ENCODE measurements at places on chromosomes 4 and X.
A peak's percentile ranks its signal among the peaks of the same experiment; 100 is the strongest.

GRCh38 chrX:76248901-76249300 is 76.0 kb downstream of the PBDC1 start:
- no peak for DNase-seq

GRCh38 chr4:82247171-82247570 is 126.6 kb downstream of the HNRNPD start:
- DNase-seq = no peak

DNA sequence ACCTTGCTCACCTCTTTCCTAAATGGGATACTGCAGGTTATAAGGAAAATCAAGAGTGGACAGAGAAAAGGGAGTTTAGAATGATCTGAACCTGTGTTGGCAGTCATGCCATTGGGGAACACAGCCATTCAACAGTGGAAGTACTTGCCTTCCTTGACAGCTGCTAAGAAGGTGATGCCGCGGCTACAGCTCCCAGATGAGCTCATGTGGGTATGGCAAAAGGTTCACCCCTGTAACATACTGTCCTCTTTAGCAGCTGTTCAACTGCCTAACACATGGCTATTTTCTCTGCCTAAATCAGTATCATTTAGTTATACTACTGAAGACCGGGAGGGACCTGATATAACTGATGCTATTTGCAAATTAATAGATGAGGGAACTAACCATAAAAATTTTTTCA is 76.8 kb downstream of the DCHS2 start:
- no peak for DNase-seq

DNA sequence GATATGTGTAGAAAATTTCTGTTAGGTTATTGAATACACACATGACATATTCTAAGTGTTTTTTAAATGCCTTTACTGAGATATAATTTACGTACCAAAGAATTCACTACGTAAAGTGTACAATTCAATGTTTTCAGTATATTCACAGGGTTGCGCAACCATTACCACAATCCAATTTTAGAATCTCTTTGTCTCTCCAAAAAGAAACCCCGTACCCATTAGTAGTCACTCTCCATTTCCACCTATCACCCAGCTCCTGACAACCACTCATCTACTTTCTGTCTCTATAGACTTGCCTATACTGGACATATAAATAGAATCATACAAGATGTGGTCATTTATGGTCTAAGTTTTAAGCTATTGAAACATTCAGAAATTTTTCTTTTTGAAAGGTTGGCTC is 53.0 kb upstream of the FBXW7 start:
- no peak for DNase-seq

DNA sequence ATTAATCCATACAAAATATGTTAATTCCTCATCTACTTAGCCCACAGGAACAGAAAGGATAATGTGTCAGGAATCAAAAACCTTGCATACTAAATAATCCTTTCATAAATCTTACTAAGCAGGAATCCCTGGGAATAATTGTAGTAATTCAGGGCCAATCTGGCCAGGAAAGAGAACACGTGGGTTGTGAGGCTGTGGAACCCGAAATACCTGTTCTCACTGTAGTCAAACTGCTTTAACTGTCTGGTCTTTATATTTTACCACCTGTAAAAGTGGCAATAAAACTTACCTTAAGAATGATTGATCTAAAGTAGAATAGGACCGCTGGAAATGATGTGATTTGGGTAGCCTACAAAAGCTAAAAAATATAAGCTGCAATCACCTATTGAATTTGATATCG is 1620.9 kb downstream of the STIM2 start:
- no peak for DNase-seq

GRCh38 chr4:47814618-47815295 is 23.1 kb downstream of the CORIN start:
- no peak for DNase-seq

GRCh38 chr4:69749771-69750170 is 10.6 kb downstream of the SULT1B1 start:
- DNase-seq = no peak

DNA sequence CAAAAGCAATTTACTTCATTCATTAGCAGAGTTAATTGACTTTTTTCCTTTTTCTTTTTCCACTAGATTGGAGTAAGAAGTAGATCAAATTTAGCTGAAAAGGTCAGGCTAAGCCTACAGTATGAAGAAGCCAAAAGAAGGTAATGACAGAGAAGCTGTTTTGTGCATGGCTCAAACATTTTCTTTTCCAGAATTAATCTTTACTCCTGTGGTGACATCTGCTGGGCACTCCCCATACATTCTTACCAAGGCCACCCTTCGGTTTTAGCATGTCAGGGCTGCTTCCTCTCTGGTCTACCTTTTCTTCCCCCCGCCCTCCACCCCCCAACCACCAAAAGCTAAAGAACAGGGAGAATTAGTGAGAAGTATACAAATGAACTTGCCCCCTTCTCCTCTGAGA is 70.2 kb downstream of the CLDN22 start:
- DNase-seq = peak; percentile 33

GRCh38 chrX:72366701-72367454 is 61.2 kb upstream of the CITED1 start:
- no peak for DNase-seq

DNA sequence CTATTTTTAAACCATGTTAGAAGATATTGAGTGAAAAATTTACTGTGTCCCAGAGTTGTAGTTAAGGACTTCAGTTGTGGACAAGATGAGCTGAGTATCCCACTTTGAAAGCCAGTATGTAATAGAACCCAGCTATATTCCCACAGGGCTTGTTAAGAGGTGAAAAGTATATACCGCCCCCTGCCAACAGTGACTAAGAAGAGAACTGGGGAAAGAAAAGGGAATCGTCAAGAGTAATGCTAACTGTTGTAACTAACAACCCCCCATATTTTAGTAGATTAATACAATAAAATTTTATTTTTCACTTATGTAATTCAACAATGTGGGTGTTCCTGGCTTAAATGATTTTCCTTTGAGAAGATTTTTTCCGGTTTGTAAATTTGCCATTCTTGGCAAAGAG is 250.4 kb upstream of the GIMD1 start:
- DNase-seq = no peak

DNA sequence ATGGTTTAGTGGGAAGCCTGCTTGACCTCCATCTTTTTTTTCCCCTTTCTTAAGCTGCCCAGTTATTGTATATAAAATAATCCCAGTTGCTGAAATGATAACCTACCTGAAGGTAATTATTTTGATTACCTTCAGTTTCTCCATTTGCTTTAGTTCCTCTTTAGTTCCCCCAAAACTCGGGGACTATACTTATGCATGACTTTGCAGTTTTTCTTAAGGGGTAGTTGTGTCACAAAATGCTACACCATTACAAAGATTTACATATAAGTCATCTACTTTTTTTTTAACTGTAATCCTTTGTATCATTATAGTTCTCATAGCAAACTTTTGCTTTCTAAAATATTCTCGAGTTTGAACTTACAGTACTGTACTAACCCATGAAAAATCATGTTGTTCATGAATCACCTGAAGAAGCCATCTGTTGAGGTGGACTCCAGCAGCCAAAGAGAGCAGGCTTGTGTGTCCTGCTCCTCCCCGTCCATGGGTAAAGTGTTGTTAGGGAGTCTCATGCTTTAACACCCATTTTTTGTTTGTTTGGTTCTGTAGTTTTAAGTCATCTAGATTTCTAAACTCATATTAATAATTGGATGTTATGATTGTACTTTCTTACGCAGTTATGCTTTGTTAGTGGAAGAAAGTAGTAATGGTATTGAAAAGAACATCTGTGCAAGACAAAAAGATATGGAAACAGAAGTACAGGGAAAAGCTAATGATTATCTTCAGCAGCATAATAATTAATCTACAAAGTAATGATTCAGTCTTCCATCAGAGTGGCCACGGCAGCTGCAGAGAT is 34.6 kb downstream of the HADH start:
- no peak for DNase-seq

DNA sequence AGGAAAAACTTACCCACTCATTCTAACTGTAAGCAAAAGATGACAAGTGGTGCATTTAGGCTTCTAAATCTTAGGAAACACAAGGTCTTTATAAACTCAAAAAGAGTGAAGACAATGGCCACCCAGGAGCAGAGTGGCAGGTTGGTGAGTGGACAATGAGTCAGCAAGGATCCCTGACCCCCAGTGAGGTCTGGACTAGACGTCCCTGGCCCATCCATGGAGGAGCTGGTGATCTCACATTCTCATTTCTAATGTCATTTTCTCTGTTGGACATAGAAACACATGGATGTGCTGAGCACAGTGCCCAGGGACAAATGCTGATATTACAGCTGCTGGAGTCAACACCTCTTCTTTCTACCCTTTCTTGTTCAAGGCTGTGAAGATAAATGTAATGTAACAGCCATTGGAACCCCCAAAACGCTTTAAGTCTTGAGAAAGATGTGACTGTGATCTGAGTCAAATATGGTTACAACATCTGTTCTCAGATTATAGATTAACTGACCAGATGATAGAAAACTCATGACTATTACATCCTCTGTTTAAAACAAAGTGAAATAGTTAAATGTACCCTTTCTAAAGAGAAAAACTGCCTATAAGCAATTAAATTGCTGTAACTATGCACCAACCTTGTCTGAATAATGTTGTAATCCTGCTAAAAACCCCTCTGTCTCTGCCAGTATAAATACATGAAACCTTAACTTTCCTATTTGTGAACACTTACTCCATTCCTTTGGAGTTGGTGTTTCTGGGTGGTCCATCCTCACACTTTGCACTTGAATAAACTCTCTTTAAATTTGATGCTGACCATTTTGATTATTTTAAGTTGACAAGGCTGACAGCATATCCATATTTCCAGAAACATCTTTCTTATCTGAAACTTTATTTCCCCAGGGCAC is 92.7 kb downstream of the USP46 start:
- no peak for DNase-seq

DNA sequence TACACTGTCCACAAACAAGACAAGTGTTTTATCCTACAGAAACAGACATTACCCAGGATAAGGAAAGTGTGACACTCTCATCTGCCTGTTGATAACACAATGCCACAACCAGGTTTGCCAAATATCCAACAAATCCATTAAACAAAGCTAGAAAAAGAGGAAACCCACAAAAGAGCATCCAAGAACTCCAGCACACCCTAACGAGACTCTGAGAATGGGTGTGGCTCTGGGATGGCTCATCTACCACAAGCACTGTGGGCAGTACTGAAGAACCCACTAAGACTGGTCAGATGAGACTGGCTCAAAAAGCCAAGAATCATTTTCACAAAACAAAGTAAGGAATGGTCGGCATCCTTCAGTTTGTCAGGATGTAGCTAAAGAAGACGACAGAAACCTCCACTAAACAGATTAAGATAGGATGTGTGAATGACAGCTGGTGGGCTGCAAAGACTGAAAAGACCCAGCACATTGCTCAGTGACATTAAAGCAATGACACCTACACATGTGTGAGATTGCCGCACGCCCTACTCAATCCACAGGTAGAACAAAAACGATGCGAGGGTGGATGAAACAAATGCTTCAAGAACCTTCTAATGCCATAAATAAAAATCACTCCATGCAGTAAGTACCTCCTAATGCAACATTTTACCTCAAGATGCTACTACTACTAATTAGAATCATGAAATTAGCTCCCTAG is 14.7 kb downstream of the ATP8A1 start:
- no peak for DNase-seq

GRCh38 chr4:3491681-3492405 is 28.7 kb downstream of the DOK7 start:
- no peak for DNase-seq

GRCh38 chr4:181536196-181536746 is 706.9 kb upstream of the TENM3 start:
- no peak for DNase-seq

DNA sequence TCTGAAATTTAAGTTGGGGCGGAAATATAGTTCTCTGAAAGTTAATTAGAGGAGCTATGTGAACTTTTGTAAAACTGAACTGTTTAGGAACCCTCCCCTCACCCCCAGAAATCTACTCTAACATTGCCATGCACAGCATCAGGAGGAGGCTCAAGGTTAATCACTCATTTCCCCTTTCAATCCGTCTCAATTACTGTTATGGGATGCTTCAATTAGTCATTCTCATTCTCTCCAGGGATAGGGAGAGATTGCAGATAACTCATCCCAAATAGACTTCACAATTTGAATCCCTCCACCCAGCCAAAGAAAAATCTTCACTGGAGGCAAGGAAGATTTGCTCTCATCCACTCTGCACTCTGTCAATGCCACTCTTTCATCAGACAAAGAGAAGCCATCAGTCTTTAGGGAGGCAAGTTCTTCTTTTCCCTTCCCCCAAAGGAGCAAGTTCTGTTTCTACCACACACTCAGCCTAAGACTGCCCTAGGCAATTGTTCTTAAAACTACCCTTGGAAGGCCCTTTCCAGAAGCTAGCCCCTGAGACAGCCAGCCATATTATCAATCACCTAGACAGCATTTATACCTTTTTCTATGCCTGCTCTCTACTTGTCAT is 140.4 kb downstream of the SLC10A7 start:
- DNase-seq = no peak

DNA sequence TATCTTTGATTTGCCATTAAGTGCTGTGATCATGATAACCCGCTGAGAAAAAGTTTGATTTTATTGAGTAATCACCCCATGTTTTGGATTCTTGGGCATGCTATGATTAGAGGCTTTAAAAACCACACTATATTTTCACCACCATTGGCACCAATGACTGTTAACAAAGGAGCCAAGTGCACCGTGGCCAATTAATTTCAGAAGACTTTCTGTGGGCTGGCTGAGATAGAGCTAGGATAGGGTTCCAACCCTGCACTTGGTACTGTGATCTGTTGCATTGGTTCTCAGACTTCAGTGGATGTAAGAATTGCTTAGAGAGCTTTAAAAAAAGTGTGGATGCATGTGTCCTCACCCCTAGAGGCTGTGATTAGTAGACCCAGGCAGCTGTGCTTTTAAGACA is 32.4 kb downstream of the OCRL start:
- no peak for DNase-seq

- no peak for DNase-seq
Measured at GRCh38 chrX:136336623-136337022, 35.9 kb downstream of the ADGRG4 start.

DNA sequence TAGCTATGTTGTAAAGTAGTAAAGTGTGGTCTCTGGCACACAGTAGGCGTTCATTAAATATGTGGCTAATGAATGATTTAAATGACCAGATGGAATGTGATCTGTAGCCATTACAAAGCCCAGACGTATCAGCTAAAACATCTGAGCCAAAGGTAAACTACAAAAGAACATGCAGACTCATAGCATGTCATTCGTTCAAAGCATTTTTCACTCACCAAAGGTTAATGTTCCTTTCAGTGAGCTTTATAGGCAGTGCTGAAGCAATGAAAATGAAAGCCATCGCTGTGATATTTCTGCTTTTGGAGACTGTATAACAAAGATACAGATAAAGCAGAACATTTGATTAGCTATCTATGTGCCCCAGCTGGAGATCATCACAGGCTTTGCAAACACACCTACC is 50.5 kb downstream of the F9 start:
- DNase-seq = no peak

DNA sequence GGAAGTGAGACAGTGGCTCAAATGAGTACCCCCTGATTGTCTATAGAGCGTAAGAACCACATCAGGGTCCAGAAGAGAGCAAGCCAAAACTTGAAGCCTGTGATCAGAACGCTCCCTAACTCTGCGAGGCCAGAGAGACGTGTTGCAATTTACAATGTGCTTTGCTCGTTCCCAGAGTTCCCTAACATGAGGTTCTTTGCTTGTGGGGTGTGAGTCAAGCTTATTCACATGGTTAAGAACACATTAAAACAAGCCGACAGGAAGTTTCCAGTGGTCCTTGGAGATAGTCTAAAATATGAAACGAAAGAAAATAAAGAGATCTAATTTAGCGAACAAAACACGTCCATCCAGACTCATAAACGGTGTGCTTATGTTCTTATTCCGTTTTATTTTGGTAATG is 702.3 kb downstream of the TRIML1 start:
- DNase-seq = no peak

- DNase-seq = no peak
Measured at GRCh38 chr4:113908829-113909228, 70.6 kb downstream of the ARSJ start.

- no peak for DNase-seq
Measured at GRCh38 chrX:20132666-20133065, 9.0 kb downstream of the EIF1AX start.
